ENCODE measurements at places on chromosomes 7 and 10.

GRCh38 chr10:96797485-96797884 is 34.6 kb upstream of the LCOR start:
- DNase-seq, result no peak

GRCh38 chr7:77687747-77688144 is 8.5 kb upstream of the RSBN1L start:
- DNase-seq, result no peak

DNA sequence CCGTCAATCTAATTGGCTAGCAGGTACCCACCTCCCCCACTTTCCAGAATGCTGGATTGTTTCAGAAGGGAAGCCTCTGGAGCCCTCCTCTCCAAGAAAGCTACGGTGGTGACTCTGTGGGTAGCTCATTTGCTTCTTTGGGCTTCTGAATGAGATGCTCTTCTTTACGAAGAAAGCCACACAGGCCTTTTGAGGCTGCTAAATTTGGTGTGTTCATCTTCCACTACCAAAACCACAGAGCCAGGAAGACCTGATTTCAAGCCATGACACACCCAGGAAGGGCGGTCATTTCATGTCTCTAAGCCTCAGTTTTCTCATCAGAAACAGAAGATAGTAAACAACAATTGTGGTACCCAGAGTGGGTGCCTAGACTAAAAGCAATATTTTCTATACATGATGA is 901.2 kb downstream of the KCNMA1 start:
- DNase-seq, result no peak

- no peak for DNase-seq
Measured at GRCh38 chr7:74119831-74120230, 36.2 kb downstream of the LIMK1 start.

DNA sequence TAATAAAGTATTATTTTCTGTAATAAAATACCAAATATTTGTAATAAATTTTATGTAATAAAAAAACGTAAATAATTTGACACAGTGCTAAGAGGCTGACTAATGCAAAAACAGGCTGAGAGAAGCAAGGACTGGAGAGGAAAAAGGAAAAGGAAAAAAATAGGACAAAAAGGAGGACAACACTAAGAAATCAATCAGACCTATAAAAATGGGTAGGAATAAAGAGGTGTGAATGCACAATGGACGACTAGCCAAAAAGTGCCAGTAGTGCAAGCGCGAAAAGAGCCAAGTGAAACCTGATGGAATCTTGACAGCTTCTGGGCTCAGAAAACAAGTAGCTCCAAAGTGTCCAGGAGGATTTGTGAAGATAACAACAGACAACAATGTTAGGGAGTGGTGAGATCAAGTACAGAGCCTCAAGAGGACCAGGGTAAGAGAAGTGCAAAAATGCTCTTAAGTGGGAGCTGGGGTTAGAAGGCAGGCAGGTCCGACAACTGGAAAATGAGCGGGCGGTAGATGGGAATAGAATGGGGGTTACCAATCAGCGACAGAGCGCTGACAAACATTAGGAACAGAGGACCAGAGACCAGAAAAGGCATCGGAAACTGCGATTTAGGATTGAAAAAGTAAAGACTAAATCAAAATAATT is 1.2 kb downstream of the BRAF start:
- no peak for DNase-seq

DNA sequence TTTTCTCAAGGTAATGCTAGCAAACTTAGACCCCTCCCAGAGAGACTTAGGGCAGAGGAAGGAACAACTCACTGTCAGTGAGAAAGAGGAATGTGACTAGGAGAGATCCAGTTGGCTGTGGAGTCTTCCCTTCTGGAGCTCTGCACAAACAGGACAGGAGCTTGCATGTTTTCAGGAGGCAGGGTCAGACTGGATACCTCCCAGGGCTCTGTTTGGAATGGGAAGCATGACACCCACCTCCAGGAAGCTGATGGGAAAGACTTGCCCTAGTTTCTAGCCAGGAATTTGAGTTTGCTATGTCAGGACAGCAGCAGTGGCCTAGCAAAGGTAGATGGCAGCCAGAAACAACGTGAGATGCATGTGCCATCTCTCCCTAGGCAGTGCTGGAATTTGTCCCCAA is 40.6 kb downstream of the GHRHR start:
- no peak for DNase-seq

DNA sequence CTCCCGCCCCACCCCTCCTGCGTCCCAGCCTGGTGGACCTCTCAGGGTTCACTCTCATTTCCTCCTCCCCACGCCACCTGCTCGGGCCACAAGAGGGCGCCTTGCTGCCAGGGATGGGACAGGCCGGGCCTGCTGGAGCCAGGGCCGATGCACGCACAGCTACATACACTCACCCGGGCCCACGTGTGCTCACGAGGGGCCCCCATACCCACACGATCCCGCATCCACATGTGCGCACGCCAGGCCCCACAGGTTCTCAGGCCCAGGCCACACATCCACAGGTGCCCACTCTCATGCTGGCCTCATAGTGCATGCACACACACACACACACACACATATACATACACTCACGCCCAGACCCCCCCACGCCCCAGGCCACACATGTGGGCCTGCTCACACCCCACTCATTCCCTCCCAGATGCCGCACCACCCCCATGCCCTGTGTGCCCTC is 68.6 kb downstream of the LHPP start:
- DNase-seq, result peak; percentile 80

- DNase-seq, result no peak
Measured at GRCh38 chr10:72334825-72335393, 19.8 kb downstream of the DNAJB12 start.

DNA sequence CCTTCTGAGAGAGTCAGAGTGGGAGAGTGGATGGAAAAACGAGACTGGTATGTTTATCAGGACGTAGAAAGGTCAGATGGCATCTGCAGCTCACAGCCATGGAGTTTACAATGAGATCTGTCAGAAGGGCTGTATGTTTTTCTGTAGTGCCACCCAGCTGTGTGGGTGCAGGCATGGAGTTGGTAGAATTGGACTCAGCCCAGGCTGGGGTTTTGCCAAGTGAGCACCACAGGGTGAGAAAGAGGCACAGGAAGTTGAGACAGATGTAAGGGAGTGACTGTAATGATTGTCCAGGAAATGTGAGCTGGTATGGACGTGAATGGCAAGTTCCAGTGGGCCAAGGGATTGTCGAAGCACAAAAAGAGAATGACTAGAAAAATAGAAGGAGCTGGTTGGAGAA is 9.1 kb upstream of the ZYX start:
- no peak for DNase-seq

DNA sequence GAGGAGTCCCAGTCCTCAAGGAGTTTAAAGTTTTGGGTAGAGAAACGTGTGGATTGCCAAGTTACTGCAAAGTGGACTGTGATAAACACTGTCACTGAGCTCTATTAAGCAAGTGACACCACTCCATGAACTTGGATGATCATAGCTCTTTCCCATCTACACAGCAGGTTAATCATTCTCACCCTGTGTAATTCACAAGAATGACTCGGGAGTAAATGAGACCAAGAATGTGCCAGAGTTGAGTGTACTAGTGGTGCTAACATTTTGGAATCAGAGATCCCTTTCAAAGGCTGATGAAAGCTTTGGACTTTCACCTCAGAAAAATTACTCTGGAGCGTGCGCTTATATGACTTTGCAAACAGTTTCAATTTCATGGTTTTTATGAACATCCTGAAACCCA is 80.8 kb downstream of the RBM20 start:
- no peak for DNase-seq

GRCh38 chr10:124464028-124464965 is 2.7 kb downstream of the LHPP start:
- no peak for DNase-seq

DNA sequence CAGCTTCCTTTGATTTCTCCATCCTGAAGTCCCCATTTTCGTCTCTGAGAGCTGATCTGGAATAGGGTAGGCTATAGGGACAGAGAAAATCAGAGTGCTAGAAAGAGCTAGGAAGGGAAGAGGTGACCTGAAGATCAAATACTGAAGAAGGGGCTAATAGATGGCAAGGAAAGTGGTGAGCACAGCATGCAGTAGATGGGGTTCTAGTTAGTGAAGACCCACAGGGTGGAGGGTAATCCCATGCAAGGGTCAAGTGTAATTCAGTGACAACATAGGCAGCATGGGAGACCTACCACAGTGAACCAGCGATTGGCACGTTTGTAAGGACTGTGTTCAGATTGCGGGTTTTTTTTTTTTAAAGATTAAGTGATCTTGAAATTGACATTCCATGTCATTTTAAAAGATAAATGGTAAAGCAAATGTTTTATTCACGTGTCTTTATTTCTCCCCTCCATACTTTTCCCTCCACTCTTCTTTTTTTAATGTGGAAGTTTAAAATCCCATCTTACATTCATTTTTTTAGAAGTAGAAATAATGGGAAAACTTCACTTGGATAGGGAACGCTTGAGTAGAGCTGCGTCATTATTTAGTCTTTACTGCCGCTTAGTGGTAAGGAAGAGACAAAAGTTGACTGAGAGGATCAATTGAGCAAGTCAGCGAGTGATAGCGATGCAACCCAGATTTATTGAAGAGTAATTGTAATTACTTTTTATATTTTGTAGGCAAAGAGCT is 21.0 kb upstream of the ABI1 start:
- no peak for DNase-seq

Data from stimulated activated CD8-positive, alpha-beta memory T cell treated with anti-CD3 and anti-CD28 coated beads, Interleukin-15, amount 100 ng/mL, for 24 hours (primary cell).